Muscle of arm (tissue), 14 donors: ENCODE measurements at places on chromosomes 2 and 18. TPM values are rescaled to one million over a fixed set of nuclear protein-coding genes. Genes with fewer than 3 reads are reported as not detected.

DNA sequence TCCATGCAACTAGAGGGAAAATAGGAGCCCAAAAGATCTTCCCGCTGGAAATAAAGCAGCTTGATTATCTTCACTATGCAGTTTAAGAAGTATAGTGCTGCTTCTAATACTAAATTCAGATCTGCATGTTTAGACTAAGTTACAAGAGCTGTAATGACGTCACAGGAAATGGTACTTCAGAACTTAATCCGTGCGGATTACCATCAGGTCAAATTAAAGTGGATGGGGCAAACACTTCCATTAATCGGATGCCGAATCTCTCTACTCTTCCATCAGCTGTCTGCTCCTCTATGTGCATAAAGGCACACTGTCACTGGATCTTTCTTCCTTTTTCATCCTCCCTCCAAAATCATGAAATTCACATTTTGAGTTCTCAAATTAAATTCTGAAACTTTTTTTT lies 52.6 kb downstream of the TRAPPC12 start:
- no peak for DNase-seq

GRCh38 chr2:80351231-80351630 lies 46.7 kb upstream of the LRRTM1 start:
- DNase-seq: no peak

DNA sequence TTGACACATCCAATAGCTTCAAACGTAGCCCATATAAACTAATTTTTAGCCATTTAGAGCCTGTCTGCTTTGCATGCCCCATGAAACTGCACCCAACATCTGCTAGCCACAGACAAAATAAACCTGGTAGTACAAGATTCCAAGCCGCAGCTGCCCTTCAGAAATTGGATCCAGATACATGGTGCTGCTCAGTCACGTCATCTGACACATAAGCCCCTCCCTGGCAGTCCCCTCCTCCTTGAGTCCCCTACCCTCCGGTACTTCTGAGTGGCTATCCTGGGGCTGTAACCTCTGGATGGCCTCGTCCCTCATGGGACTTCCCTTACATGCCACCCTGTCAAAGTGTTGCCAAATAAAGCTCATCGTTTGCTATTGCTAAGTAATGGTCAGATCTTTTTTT lies 33.8 kb downstream of the PROC start:
- no peak for DNase-seq

The NR4A2 gene
- 10.7 TPM for polyA plus RNA-seq

The POTEC gene
- 0.04 TPM for polyA plus RNA-seq

The SIGLEC15 gene
- 0.13 TPM for polyA plus RNA-seq

The SCN9A gene
- 3.6 TPM for polyA plus RNA-seq

GRCh38 chr2:201262718-201263117 lies 2.4 kb downstream of the CASP8 start:
- no peak for DNase-seq

DNA sequence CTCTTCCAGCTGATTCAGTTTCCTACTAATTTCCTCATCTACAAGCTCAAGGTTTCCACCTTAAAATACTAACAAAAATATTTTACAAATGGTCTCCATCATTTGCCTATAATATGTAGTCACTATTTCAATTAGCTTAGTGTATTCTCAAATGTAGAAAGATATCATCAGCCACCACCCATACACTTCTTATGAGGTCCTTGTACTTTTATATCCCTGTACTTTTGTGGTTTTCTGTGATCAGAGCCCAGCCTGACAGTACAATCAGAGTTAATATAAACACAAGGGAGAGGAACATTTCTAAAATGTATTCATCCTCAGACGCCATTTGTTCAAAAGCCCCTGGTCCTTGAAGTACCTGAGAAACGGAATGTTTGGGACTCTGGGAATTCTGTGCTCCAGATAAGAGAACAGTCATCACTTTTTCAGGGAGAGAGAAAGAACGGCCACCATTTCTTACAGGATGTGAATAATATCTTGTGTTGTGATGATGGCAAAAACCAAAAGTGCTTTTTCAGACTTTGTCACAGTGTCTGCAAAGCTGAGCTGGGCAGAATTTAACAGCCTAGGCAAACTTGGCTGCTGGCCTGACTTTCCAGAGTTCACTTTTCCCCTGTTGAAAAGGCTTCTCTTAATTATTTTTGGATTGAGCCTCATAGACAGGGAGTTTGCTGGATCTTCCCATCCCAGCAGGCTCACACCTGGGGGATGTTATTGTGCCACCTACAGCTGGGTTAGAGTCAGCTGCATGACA lies 361.7 kb upstream of the ACVR2A start:
- DNase-seq: no peak
